ENCODE measurements at places on chromosomes 11 and 22.

GRCh38 chr11:35163209-35163608 lies 24.2 kb downstream of the CD44 start:
- DNase-seq, result no peak

DNA sequence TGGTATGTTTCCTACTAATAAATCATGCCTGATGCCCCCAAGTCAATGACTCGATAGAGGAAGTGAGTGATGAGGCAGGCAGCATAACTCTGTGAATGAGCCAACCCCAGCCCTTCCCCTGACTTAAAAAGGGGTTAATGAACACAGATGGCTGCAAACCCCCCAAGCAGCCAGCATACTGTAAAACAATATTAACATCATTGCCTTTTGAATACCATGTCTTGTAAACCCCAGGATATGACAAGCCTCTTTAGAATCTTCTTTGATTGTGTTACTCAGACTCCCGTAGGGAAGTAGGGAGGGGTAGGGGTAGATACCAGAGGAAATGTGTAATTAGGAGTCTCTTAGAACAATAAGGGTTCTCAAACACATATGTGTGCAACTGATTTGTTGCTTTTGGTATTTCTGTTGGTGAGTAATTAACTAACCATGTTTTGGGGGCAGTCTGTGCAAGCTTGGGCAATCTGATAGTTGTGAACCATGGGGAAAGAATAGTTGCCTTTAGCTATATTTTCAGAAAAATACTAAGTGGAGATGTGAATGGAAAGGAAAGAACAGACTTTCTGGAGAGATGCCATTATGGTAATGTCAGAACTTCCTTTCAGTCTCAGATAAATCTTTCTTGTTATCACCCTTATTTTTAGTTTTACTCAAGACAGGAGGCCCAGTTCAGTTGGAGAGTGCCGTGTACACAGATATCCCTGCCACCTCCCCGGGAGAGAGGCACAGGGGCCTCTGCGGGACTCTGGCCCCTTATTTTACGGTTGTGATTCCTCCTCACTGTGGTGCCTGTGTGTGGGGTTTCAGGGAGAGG lies 701.8 kb downstream of the NTM start:
- DNase-seq, result no peak

GRCh38 chr11:47020793-47021526 lies 84.4 kb downstream of the CSTPP1 start:
- no peak for DNase-seq

DNA sequence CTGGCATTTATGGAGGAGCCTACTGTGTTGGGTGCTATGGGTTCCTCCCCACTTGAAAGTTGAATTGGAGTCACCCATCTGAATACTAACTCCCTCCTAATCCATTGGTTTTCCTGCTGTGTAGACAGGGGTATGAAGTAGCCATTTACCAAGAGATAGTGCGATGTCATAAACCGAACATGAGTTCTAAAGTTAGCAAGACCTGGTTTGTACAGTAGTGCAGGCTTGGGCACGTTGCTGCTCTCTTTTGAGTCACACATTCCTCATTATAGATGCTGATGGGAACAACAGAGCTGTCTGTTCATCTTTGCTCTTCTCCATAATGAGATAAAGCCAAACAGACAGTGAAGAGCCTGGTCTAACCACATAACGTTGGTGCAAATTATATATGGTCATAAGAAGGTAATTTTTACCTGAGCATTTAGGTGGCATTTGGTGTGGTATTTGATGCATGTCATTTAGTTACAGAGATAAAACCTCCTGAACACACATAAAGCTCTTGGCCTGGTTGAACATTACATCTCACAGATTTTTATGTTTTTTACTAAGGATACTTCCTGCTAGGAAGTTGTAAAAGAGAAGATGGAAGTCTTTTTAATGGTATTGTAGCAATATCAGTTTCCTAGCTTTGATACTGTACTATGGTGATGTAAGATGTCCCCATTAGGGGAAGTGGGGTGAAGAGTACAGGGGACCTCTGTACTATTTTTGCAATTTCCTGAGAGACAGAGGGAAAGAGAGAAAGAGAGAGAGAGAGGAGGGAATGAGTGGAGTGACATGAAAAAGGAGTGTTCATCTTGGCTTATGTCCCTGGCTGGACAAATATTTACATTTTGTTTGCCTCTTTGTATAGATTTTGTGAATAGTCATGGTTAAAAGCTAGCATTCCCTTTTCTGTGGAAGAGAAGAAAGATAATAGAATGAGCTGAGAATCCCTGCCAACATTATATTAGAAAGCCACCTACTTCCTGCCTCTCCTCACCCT lies 27.9 kb downstream of the GRAP2 start:
- DNase-seq, result no peak

GRCh38 chr11:40235841-40236240 lies 1223.6 kb downstream of the LRRC4C start:
- no peak for DNase-seq

- no peak for DNase-seq
These were observed 42.6 kb upstream of the TUB start for GRCh38 chr11:8038393-8038792.

- no peak for DNase-seq
These were observed 320.5 kb upstream of the ANO3 start for GRCh38 chr11:26011474-26011873.

All from activated CD4-positive, alpha-beta T cell treated with anti-CD3 and anti-CD28 coated beads for 36 hours (primary cell).